HFF-Myc (cell line): ENCODE measurements at places on chromosomes 4 and X.

GRCh38 chrX:27735914-27736313, 71.9 kb upstream of the MAGEB10 start:
- DNase-seq: no peak

DNA sequence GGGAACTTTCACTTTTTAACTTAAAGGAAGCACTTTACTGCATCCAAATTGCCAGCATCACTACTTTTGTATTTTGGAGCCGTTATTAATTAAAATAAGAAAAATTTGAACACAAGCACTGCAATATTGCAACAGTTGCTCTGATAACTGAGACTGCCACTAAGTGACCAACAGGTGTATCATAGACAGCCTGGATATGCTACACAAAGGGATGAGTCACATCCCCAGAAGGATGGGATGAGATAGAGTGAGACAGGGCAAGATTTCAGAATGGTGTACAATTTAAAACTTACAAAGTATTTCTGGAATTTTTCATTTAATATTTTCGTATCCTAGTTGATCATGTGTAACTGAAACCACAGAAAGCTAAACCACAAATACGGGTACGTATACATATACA, 204.1 kb downstream of the MAPK10 start:
- DNase-seq: no peak

DNA sequence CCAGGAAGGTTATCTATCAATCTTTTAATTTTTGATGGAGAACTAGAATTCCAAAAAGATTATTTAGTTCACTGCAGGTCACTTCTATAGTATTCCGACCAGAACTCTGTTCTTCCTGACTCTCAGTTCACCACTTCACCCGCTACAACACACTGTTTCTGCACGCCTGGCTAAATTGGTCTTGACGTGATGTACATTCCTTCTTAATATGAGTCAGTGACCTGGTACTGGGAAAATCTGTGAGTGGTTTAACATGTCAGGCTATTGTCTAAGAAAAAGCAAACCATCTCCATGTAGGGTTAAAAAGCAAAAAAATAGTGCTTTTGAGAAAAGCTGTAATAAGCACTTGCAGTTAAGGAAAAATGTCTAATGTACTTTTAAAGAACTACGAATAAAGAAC, 120.4 kb downstream of the NDST3 start:
- peak; percentile 75 for DNase-seq

- DNase-seq: no peak
Measured at GRCh38 chrX:21757960-21758359, at the start of gene SMPX. TSS of gene SMPX (minus strand) at chrX:21758116. CDS start at chrX:21754290, 3,826 bp downstream.

GRCh38 chrX:131262200-131262599, 26.9 kb downstream of the IGSF1 start:
- DNase-seq: no peak
